ENCODE measurements at places on chromosomes 7 and 10. TPM values are rescaled to one million over a fixed set of nuclear protein-coding genes. Genes with fewer than 3 reads are reported as not detected.

DEPP1 gene
- polyA plus RNA-seq = 17.6 TPM

MMP21 gene
- 0.24 TPM for polyA plus RNA-seq

NPSR1 gene
- not detected for polyA plus RNA-seq

CTAGE8 gene
- polyA plus RNA-seq = 0.40 TPM

TRIM73 gene
- polyA plus RNA-seq = 6.1 TPM

DNA sequence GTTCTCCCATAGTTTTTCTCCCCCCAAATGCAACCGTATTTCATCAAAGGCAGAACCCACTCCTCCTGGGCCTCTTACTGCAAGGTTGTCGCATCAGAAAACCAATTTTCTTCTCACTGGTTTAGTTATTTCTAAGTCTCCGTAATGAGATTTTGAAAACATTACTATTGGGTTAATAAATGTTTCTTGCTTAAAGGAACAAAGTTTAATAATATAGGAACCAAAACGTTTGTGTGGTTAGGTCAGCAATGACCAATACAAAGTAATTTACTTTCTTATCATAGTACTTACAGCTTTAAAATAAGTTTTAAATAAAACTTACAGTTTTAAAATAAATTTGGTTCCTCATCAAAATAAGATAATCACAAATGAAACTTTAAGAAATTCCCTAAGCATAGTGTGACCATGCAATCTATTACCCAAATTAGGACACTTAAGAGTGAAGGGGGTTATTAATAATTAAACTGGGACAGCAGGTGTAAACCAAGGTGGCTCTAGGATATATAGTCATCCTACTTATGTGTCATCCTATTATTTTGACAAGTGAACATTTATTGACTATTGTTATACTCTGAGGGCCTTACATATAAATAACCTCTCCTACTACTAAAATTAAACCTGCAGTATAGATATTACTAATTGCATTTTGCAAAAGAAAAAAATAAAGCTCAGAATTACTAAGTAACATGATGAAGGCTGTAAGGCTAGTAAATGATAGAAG is 415.4 kb upstream of the LRRN3 start:
- no peak overlapping the region for H3K4me3 ChIP-seq
- DNase-seq = no peak
- H3K4me1 ChIP-seq = no peaks in the 10 kb centered on the region
- H3K36me3 ChIP-seq = no peaks in the 10 kb centered on the region
- H3K27ac ChIP-seq = no peak overlapping the region

- H3K36me3 ChIP-seq = no peaks in the 10 kb centered on the region
- peak overlapping the region; percentile 94 for H3K27ac ChIP-seq
- DNase-seq = no peak
Measured at GRCh38 chr7:75914169-75914654, 743 bp upstream of the POR start.

GRCh38 chr7:130890176-130891020 is 156.4 kb upstream of the KLF14 start:
- H3K36me3 ChIP-seq = peaks cover 3% of the 10 kb centered on the region
- H3K27ac ChIP-seq = peak overlapping the region; percentile 93
- peak; percentile 40 for DNase-seq
- peaks cover 80% of the 10 kb centered on the region for H3K4me1 ChIP-seq
